ENCODE measurements at places on chromosomes 5 and 9.

GRCh38 chr5:43649256-43649655 lies 46.3 kb downstream of the NNT start:
- DNase-seq = no peak

GRCh38 chr9:22053178-22053577 lies 44.1 kb upstream of the CDKN2B start:
- DNase-seq = no peak

DNA sequence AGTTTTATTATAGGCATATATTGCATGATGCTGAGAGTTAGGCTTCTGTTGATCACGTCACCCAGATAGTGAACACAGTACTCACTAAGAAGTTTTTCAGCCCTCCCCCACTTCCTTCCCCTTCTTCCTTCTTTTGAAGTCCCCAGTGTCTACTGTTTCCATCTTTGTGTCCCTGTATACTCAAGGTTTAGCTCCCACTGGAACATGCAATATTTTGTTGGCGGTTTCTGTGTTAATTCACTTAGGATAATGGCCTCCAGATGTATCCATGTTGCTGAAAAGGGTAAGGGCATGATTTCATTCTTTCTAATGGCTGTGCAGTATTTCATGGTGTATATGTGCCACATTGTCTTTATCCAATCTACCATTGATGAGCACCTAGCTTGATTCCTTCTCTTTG lies 764.3 kb downstream of the MTRR start:
- no peak for DNase-seq

DNA sequence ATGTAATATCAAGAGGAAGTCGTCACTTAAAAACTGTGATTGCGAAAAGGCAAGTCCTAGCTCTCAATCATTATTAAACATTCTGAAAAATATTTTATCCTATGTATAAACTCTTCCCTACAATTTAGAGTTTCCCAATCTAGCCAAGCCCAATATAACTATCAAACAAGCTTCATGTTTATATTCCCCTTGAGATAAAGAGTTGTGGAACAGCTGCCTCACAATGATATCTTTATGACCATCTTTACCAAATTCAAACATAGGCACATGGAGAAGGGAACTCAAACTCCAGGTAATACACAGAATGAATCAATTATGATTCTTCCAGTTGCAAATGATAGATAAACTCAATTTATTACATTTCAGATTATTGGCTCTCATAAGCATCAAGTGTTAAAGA lies 1468.7 kb downstream of the EFNA5 start:
- no peak for DNase-seq

- no peak for DNase-seq
Observed at GRCh38 chr5:172178991-172179989, 8.7 kb downstream of the STK10 start.

DNA sequence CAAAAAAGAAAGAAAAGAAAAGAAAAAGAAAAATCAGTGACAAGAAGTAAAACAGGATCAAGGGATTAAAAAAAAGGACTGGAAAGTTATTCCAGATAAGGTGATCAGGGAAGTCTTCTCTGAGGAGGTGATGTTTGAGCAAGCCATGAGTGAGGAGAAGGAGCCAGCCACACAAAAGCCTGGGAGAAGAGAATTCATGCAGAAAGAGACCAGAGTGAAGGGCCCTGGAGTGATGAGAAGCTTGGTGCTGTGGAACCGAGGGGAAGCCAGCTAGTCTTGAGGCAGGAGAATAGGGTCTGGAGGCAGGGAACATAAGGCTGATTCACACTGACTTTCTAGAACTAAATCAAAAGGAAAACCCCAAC lies 4.0 kb upstream of the EXOSC2 start:
- DNase-seq = no peak

GRCh38 chr5:173230690-173231380 lies 4.2 kb downstream of the NKX2-5 start:
- no peak for DNase-seq

DNA sequence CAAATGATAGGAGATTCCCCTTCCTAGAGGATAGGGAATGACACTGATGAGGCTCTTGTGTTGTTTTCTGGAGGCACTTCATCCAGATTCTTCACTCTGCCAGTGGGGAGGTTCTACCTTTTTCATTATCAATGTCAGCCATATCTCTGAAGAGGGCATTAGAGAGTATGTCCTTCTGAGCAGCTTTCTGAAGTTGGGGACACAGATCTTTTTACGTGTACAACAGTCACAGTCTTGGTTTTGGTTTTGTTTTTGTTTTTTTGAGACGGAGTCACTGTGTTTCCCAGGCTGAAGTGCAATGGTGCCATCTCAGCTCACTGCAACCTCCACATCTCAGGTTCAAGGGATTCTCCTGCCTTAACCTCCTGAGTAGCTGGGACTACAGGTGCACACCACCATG lies 22.6 kb downstream of the CENPH start:
- no peak for DNase-seq

DNA sequence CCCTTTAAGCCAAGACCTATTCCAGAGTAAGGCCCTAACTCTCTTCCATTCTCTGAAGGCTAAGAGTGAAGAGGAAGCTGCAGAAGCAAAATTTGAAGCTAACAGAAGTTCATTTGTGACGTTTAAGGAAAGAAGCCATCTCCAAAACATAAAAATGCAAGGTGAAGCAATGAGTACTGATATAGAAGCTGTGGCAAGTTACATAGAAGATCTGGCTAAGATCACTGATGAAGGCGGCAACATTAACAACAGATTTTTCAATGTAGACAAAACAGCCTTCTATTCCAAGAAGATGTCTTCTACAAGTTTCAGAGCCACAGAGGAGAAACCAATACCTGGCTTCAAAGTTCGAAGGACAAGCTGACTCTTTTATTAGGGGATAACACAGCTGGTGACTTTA lies 1143.4 kb downstream of the CDH12 start:
- no peak for DNase-seq

- DNase-seq = no peak
Observed at GRCh38 chr9:71518045-71518827, 250.1 kb downstream of the CEMIP2 start.
